ENCODE measurements at places on chromosomes 2 and 18.
A peak's percentile ranks its signal among the peaks of the same experiment; 100 is the strongest.

- DNase-seq, result no peak
These were observed 109.7 kb downstream of the ACOXL start for GRCh38 chr2:110842048-110842447.

GRCh38 chr2:219727771-219728429 lies 100.5 kb downstream of the SLC4A3 start:
- DNase-seq, result no peak

- peak; percentile 48 for DNase-seq
These were observed 80.7 kb upstream of the RASGRP3 start for GRCh38 chr2:33395655-33396249.

DNA sequence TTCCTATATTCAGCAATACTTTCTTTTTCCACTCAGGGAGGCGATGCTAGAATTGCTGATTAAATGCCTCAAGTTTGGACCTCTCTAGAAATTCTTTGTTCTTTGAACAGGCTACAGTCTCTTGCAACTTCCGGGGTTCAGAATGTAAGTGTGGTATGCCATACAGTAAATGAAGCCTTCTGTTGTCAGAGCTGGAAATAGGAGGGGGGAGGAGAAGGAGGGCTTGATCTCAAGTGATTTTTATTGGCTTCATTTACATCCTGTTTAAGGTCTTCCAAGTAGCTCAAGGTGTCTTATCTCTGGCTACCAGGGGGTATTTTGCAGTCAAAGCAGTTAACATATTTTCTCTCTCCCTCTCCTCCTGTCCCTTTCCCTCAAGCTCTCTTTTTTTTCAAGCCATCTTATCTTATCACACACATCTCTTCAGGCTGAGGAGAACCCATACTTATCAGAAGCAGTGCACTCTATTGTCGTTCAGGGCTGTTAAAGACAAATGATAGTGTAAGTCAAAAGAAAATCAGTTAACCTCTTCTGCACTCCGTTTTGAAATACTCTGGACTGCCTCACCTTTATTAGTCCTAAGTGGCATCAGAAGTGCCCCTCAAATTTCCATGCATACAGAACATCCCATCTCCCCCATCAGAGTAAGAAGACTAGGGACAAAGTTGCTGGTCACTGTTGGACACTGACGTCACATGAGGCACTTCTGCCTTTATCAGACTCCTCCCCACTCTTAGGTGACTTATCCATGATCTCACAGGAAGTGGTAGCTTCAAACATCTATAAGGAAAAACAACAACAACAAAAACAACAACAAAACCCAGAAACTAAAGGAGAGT lies 112.2 kb downstream of the ZNF521 start:
- no peak for DNase-seq
